Uterus (tissue), 4 donors: ENCODE measurements at places on chromosomes 2 and 18. TPM values are rescaled to one million over a fixed set of nuclear protein-coding genes. Genes with fewer than 3 reads are reported as not detected.

The CTAGE1 gene
- not detected for total RNA-seq

The TUBB8B gene
- 0.46 TPM for total RNA-seq

The MFSD6 gene
- 28.4 TPM for total RNA-seq

The ZAP70 gene
- total RNA-seq: 11.2 TPM

The CHRNA1 gene
- not detected for total RNA-seq

The CYRIA gene
- total RNA-seq: 8.6 TPM

The SLC16A14 gene
- 5.6 TPM for total RNA-seq

The WNT10A gene
- total RNA-seq: 0.15 TPM

The DSG2 gene
- total RNA-seq: 7.5 TPM

The MROH2A gene
- total RNA-seq: not detected

The LRP2 gene
- 0.06 TPM for total RNA-seq

The CNGA3 gene
- not detected for total RNA-seq

The MREG gene
- 0.59 TPM for total RNA-seq

The CCDC68 gene
- 6.9 TPM for total RNA-seq

The CSRNP3 gene
- 2.6 TPM for total RNA-seq

The GALNT3 gene
- total RNA-seq: not detected

The SEMA4F gene
- 6.6 TPM for total RNA-seq

The TRABD2A gene
- total RNA-seq: 0.14 TPM
